ENCODE measurements at places on chromosomes 3 and 15.

DNA sequence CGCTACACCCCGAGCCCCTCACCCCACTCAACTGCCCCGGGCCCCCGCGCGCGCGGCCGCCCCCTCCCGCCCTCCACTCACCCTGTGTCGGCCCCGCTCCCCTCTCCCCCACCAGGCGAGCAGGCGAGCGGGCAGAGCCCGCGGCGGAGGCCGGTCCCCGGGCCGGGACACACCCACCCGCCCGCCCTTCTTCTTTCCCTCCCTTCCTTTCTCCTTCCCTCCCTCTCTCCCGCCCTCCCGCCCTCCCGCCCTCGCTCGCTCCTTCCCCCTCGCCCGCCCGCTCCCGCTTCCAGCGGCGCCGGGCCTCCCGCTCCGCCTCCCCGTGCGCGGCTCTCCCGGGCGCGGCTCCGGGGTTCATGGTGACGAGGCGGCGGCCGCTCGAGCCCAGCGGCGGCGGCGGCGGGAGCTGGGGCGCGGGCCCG is at the start of gene CTDSPL:
Gene CTDSPL, plus strand, starts transcription at position 261 of the 422 bp plus-strand sequence. CDS start 320 bp downstream, outside the sequence.
- no peak for DNase-seq

- no peak for DNase-seq
Observed at GRCh38 chr3:32725721-32726120, 40.7 kb downstream of the CNOT10 start.

DNA sequence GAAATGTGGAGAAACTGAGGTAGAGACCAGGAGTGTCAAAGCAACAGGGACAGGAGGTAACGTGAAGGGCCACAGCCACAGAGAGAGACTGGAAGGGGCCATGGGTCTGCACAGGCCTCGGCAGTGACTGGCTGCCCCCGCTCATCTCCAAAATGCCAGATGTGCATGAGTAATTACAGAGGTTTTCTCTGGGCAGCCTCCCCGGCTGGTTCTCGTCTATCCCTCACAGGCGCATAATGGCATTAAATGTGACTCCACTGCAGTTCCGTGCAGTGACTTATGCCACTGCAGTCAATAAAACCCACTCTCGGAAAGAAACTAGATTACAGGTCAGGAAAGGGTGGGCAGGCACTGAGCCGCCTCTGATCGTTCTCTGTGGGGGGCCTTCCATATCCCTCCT is 74.7 kb downstream of the WDR76 start:
- DNase-seq = no peak

DNA sequence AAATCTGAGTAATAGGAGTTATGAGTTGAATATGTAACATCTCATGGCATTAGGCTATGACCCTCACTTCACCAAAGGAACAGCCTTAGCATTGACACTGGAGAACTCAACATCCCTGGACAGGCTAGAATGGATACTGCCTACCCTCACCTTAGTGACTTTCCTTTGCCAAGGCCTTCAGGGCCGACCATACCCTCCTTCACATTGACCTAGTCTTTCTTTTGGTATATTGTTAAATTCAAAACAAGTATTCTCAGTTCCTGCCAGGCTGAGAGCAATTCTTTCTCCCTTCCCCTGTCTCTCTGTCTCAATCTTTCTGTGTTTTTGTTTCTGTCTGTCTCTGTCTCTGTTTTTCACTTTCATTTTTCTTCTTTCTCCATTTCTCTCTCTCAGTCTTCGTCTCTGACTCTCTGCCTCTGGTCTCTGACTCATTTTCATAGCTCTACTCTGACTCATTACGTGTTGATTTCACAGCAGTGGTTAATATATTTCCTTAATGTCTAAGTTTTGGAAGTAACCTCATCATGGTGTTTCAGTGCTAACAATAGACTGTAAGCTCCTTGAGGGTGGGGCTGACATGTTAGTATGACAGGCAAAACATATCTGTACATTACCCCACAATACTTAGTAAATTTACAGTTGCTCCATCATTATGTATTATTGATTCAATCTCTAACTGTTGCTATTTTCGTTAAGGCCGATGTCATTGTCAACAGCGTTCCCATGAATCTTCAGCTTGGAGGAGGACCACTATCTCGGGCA is 32.5 kb downstream of the PARP15 start:
- no peak for DNase-seq

DNA sequence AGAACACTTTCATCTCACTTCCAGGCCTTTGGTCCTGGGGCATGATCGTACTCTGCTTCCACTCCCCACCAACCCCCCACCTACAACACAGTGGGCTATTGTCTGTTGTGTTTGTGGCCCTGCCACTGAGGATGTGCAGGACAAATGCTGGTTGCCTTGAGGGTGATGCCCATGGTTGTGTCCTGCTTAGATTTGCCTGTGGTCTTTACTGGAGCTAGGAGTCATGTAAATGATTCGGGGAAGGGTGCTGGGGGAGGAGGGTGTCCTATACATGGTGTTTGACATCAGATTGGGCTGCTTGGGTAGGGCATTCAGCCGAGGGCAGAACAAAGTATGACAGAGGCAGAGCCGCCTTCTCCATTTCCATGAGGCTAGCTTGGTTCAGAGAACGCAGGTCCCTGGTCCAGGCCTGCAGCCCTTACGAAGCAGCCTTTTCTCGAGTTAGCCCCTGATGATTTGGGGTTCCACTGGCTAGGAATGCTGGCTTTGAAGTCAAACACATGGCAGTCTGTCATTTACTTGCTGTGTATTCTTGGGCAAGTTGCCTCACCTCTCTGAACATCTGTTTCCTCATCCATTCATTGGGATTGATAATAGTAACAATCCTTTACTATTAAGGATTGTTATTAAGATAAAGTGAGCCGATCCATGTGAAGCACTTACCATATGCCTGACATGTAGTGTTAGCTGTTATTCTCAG is 6.9 kb downstream of the CORO2B start:
- DNase-seq = no peak

All from retina (tissue), 1 donor.